NCI-H1436 (cell line): ENCODE measurements at places on chromosomes 2 and 18.

GRCh38 chr2:120821446-120822160 lies 85.9 kb downstream of the GLI2 start:
- no peak for DNase-seq

DNA sequence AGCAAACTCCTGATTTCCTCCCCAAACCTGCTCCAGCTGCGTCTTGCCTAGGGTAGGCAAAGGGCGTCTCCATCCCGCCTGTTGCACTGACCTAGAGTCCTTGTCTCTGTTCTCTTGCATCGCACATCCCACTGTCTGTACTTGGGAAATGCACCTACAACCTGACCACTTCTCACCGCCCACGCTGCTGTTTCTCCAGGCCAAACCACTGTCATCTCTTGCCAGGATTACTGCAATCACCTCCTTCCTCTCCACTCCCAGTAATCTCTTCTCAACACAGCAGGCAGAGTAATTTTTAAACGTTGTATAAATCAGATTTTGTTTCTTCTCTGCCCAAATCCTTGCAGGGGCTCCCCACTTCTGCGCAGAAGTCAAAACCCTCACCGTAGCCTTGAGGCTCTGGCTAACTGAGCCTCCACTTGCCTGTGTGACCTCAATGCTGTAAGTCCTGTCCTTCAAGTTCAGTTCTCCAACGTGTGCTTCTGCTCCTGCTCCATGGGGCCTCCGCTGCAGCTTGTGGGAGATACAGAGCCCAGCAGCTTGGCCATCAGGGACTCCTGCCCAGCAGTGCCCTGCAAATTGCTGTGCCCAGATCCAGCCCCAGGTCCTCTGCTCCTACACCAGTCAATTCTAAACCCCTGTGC lies 27.7 kb upstream of the SEMA4C start:
- DNase-seq = no peak

DNA sequence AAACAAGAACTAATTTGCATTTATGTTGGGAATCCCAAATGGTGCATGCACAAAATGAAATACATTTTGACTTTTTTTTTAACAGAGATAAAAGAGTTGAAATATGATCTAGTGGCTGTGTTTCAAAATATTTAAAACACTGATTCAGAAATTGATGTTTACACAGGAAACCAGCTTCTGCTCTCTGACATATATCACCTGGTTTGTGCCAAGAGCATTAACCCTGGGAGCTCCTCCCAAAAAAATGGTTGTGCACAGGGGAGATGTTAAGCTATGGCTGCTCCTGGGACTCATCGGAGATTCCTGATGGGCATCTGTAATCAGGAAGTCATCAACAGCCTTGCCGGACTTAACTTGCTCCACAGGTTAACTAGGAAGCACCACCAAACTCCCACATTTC lies 65.2 kb upstream of the MAL start:
- no peak for DNase-seq

GRCh38 chr2:230225486-230225885 lies at the start of gene SP140:
TSS of gene SP140 (plus strand) at chr2:230225736. CDS start at chr2:230225845, 109 bp downstream.
- no peak for DNase-seq

- no peak for DNase-seq
Measured at GRCh38 chr2:143473216-143473615, 344.0 kb downstream of the ARHGAP15 start.

DNA sequence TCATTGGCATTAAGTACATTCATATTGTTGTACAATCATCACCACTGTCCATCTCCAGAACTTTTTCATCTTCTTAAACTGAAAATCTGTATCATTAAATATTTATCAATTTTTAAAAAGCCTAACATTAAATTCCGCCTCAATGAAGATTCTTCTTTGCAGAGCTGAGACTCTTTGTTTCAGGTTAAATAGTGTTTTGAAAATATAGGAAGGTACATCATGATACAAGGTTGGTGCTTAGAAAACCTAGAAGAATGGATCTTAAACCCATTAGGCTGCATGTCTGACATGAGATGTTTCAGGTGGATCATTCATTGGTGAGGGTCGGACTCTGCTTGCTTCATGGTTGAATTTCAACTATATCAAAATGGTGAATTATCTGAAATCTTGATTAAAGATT lies 30.5 kb downstream of the DDX1 start:
- no peak for DNase-seq

GRCh38 chr2:172447811-172448493 lies 20.6 kb downstream of the ITGA6 start:
- DNase-seq = no peak

- DNase-seq = peak; percentile 38
Measured at GRCh38 chr2:43178602-43179542, 47.5 kb downstream of the ZFP36L2 start.

- no peak for DNase-seq
Measured at GRCh38 chr2:29284671-29285070, 169.5 kb downstream of the CLIP4 start.

DNA sequence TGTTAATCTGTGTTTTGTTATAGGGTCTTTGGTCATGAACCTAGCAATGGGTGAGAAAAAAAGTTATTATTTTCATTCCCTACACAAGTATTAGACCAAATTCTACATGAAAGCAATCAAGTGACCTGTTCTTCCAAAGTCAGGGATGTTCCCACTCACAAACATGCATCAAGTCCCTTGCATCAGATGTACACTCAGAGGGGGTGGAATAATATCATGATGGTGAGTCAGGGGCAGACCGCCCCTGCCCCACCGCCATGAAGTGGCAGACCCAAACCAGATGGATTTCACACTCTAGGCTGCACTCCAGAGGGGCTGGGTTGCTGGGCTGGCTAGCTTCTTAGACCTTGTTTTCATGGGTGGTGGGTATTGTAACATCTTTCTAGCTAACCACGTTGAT lies 91.4 kb downstream of the ACAA2 start:
- DNase-seq = no peak

DNA sequence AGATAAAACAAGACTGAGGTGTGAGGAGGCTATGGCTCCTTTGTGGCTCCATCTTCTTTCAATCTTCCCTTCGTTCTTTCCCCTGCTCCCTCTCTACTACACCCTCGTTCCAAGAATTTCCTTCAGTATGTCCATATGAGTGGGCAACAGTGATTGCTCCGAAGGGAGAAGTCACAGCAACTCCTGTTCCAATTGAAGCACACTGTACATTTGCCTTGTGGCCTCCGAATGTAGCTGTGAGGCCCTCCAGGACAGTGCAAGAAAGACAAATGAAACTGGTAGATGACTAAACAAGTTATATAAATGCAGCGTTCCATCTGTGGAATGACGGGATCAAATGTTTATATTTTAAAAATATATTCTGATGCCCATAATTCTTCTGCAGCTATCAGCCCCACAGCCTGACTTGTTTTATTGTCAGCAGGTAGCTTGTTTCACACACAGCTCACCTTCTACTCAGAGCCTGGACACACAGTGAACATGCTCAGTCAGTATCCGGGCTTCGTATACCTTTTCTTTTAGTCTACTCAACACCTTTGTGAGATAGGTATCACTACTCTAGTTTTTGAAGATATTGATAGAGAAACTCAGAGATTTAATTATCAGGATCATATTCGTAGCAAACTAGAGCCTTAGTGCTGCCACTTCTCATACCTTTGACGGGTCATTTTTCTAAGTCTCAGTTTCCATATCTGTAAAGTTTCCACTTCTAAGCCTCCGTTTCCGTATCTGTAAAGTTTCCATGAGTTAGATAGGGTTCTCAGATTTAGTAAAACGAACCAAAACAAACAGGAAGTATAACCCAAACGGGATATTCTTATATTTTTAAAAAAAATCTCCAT lies 216.7 kb upstream of the STON1 start:
- DNase-seq = no peak

GRCh38 chr2:174699993-174700766 lies 64.1 kb downstream of the CHRNA1 start:
- DNase-seq = peak; percentile 44

GRCh38 chr18:76592981-76593381 lies 97.9 kb upstream of the ZNF516 start:
- DNase-seq = peak; percentile 34

GRCh38 chr18:49646873-49647272 lies 85.0 kb downstream of the LIPG start:
- no peak for DNase-seq

DNA sequence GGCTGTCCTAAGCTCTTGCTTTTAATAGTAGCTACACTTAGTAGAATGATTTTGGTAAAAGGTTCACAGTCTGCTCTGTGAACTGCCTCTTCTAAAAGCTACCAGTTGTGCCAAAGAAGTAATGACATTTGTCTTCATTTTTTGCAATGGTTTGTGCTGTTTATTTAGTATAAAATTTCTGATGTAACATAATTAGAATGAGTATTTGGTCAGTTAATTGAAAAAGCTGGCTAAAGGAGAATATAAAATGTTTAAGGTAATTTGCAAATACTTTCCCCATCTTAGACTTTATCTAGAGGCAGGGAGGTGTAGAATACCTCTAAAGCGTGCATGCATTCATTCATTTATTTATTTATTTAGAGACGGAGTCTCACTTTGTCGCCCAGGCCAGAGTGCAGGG lies 71.3 kb downstream of the PHLPP1 start:
- DNase-seq = no peak

DNA sequence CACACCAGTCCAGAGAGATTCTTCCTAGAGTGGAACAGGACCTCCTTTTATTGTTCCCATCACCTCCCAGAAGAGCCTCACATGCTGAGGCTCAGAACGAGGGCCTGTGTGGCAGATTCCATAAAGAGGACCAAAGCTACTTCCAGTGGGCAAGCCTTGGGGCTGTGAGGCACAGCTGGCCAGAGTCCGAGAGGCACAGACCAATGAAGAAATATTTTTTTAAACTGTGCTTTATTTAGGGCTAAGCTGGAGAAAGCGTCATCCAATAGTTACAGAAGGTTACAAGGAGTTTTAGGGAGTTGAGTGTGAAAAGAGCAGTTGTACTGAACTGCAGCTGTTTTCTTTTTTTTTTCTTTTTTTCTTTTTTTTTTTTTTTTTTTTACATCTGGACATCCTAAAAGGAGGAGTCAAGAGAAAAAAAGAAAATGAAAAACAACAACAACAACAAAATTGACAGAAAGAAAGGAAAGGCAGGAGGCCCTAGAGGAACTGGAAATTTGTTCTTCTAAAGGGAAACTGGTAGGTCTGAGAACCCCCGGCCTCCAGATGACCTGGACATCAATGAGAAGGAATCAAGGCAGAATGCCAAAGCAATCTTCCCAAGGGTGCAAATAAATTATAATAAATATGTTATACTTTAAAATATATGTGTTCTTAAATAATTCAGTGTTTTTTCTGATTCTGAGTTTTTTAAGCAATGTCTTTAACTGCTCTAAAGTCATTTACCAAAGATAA lies 322.6 kb downstream of the CELF4 start:
- no peak for DNase-seq

DNA sequence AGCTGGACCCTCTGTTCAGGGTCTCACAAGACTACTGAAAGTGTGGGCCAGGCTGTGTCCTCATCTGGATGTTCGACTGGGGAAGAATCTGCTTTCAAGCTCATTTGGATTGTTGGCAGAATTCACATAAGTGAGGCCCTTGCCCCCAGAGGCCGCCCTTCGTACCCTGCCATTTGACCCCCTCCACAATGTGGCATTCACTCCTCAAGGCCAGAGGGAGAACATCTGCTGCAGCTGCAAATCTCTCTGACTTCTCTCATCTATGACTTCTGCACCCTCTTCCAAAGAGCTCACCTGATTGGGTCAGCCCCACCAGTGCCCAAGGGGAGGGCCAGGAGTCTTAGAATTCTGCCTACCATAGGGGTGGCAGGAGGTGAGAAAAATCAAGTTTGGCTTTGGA lies 3.9 kb upstream of the CNDP2 start:
- no peak for DNase-seq

GRCh38 chr2:24048769-24049484 lies 614 bp upstream of the FKBP1B start:
- DNase-seq = peak; percentile 22

- DNase-seq = no peak
Measured at GRCh38 chr2:122610948-122611609, 855.6 kb downstream of the TSN start.

- no peak for DNase-seq
Measured at GRCh38 chr2:48438266-48438665, 91.7 kb upstream of the STON1 start.

DNA sequence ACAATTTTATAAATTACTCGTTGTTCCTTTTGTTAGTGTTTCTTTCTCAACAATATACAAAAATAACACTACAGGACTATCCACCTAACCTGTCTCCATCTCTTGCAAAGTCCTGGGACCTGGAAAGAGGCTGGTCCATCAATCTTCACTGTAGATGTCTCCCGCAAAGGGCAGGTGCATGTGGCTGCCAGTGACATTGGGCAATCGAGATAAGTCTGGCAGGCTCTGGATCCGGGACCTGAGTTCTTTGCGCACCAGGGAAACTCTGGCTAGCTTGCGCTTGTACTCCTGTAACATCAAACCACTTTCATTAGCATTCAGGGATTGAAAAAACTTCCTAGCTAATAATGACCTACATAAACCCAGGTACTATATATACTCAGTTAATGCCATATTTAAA lies 20.5 kb downstream of the RMP24 start:
- no peak for DNase-seq

DNA sequence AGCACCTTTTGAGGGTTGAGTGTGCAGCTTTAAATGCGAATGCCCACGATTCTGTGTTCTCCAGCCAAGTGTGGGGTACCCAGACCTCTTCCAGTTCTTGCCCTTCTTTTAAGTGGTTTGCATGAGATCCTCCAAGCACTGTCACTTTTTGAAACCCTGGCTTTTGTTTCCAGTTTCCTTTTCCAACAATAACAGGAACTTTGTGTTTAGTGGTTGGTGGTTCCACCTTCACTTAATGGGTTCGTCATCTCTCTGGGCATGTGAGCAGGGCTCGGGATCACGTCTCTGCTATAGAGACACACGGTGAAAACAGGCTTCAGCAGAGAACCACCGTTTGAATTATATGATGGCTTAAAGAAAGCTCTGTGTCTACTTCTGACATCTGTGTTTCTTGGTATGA lies 197.6 kb downstream of the LDLRAD4 start:
- no peak for DNase-seq

DNA sequence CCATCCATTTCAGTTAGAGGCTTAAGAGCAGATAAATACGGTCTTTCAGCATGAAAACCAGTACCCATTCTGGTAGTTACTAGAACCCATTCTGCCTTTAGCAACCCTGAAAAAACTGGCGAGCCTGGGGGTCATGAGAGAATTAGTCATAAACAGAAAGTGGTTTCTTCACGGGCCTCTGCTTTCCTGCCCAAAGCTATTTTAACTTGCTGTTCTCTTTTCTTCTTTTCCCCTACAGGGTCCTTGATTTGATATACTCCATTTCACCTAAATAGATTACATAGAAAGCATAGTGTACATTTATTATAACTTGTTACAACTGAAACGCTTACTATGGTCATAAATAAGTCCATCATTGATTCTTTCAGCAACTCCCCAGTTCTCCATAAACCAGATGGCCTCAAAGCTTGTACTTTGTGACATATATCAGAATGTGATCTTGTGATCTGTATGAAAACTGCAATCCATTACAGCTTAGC lies 48.3 kb downstream of the WDFY1 start:
- DNase-seq = no peak

DNA sequence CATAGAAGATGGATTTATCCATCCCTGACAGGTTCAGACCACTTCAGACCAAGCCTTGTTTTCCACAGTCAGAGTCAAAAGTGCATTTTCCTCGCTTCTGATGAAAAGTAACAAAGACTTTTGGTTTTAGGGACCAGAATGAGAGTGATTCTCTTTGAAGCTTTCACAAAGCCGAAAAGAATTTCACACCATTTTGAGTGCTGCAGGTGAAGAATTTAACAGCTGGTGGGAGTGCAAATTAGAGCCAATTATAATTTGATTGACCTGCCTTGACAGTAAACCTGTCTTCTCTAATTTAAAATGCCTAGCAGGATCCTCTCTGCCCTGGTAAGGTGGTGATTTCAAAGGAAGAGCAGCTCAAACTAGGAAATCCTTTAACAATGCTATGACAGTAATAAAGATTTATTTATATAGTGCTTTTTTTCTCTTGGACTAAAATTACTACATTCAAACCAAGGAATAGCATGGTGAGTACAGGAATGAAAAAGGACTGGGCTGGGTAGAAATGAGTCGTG lies 241.6 kb downstream of the HRH4 start:
- no peak for DNase-seq
